ENCODE measurements at places on chromosomes 12 and 14.

DNA sequence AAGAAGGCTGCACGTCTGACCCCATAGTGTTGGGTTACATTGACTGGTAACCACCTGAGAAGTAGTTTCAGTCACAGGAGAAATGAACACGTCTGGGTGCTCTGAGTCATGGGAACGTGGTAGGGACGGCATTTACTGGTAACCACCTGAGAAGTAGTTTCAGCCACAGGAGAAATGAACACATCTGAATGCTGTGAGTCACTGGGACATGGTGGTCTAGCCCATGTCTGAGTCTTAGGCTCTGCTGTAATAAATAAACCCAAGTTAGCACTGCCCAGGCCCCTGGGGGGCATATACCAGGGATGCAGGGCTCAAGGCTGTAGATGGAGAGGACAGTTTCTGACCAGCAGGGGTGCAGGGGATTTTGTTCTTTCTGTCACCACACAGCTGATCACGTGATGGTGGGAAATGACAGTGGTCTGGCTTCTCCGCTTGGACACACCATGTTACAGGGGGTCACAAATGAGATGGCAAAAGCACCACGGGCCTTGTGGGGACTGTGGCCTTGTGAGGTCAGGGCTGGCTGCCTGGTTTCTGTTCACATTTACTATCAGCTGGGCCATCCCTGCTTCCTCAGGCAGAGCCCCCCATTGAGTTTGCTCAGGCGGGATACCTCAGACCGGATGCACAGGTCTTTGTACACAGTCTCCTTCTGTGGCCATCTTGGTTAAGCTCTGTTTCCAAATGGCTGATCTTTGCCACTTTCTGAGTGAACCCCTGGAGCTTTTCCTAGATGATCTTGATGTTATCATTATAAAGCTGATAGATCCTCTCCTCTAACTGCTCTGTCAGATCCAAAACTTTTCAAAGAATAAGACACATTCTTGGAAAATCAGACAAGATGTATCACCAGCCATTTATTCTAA lies 9.8 kb upstream of the C12orf42 start:
- DNase-seq, result no peak

DNA sequence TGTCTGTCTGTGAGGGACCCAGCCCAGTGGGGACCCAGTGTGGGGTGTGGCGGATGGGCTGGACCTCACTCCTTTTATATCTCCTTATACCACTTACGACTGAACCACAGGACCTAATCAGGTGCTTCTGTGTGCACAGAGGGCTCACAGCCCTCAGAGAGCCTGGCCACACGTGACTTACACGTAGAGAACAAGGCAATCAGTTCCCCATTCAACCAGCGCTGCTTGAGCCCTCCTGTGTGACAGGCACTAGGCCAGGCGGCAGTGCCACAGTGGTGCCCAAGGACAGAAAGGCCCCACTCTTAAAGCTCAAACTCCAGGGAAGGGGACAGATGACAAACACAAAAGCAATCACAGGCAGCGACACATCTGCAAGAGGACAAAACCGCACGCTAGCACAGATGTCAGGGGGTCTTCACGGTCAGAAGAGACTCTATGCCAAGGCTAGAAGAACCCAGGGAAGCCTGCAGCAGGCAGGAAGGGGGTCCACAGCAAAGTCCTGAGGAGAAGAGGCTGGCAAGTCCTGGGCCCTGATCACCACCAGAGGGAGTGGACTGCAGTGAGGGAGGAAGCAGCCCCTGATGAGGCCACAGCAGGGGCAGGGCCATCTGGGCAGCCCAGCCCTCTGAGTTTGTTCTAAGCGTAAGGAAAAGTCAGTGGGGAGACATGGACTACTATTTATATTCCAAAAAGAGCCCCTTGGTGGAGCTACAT lies 39.3 kb downstream of the SETD3 start:
- no peak for DNase-seq

- DNase-seq, result no peak
These were observed 43.6 kb downstream of the PTPRR start for GRCh38 chr12:70876952-70877351.

DNA sequence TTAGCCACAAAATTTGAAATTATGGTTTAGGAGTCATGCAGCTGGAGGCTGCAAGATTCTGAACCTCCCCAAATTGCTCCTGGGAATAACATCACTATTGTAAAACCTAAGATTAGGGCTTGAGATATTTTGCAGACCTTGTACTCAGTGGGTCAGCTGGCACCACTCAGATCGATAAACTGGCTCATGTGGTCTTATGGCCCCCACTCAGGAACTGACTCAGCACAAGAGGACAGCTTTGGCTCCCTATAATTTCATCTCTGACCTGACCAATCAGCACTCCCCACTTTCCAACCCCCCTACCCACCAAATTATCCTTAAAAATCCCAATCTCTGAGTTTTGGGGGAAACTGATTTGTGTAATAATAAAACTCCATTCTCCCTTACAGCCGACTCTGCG lies 161.6 kb downstream of the BRMS1L start:
- DNase-seq, result no peak

Data from tongue (tissue), 3 donors.